ENCODE measurements at places on chromosomes 6 and 20.

GRCh38 chr6:99951016-99951805 is 42.8 kb downstream of the MCHR2 start:
- DNase-seq = no peak

DNA sequence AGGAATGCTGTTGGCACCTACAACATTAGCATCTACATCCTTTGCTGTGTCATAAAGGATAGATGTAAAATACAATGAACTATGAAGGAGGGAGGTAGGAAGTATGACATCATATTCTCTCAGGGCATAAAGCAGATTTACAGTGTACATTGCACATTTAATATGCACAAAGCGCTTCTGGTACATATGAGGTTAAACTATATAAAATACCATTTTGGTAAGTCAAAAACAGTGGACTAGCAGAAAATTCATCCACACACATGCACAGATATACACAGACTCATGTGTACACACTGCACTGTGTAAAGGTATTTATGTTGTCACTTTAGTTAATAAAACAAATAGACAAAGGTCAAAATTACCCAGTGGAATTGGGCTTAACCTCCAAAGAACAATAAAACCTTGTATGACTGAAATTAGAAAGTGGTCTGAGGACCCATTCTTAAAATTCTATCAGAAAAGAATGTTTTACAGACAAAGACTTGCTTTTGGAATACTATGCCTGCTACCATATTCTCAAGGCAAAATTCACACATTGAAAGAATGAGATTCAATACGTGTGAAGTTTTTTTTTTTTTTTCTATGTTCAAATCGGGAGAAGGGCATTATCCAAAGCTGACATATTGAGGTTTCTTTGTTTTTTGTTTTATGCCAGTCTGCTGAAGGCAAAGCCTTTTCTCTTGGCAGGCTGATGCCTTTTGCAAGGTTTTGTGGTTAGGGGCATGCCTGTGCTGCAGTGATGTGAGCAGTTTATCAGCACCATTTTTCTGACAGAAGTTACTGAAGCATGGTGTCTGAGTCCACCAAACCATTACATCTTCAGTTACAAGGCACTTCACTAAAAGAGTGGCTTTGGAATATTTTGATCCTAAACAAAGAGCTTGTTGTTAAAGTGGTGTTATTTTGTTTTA is 199.0 kb downstream of the PLCB1 start:
- no peak for DNase-seq

- no peak for DNase-seq
Measured at GRCh38 chr6:56536536-56536935, 106.2 kb downstream of the DST start.

GRCh38 chr6:123668965-123669591 is 32.3 kb upstream of the TRDN start:
- DNase-seq = no peak

DNA sequence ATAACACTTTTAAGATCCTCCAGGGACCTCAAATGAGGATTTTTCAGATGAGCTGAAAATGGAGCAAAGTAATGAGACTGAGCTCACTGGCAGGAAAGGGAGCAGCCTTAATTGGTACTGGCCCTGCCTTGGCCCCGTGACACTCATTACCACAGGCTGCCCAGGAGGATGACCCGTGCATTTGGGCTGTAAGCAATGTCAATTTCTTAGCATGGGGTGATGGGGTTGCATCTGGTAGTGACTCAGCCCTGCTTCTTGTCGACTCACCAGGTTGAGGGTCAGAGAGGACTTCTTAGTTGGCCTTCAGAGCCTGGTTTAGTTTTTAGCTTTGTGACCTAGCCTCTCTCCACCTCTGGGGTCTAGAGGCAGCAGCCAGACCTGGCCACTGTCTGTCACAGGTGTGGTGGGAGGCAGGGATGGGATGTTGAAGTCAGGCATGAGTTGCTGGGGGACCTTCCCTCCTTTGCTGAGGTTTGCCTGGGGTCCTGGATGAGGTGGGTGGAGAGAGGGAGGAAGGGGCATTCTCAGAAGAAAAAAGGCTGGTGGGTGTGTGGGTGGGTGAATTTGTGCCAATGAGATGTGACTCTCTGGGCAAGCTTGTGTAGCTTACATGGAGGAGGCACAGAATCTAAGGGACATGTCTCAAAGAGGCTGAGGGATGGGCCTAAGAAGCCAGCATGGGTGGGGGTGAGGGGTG is 25.9 kb upstream of the EPB41L1 start:
- DNase-seq = no peak

DNA sequence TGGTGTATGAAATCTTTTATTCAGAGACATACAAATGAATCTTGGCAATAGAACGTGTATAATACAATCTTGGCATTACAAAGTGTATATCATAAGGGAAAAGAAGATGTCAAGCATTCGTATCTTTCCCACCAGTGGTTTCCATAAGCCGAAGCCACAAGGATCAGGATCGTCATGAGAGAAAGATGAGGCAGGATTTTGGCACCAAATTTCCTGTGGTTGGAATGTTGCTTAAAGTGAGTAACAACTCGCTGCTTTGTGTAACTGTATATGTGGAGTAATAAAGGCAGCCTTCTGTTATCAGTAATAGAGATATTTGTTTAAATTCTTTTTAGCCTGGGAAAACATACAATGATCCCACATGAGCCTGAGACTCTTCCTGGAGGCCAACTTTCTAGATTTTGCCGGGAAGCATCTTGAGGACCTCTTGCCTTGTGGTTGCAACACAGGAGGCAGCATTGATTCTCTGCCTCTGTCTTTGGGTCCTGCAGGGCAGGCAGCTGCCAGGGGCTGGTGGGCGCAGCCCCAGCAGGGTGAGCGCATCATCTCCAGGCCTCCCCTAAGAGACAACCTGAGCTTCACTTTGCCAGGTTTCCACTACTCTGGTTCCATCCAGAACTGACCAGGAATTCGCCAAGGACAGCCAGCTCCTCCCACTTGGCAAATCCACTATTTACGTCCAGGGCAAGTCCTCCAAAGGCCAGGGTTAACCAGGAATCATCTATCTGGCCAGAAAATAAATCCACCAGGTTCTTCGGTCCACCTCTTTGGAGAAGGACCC is 230.9 kb upstream of the SULF2 start:
- DNase-seq = no peak

DNA sequence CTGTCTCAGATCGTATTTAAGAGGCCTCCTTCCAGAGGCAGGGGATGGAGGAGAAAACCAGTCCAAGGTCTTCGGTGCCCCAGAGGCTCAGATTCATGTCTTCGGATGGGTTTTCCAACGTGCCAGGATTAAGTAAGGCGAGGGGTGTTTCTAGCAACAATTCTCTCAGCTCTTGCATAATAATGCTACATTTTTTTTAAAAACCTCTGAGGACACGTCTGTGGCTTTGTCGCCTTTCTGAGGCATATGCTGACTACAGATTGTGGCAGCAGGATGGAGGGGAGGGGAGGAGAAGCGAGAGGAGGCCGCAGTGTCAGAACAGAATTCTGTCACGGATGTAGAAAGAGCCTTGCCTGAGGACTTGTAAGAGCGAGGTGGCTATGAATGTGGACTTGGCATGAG is 17.7 kb upstream of the CCDC167 start:
- DNase-seq = no peak

DNA sequence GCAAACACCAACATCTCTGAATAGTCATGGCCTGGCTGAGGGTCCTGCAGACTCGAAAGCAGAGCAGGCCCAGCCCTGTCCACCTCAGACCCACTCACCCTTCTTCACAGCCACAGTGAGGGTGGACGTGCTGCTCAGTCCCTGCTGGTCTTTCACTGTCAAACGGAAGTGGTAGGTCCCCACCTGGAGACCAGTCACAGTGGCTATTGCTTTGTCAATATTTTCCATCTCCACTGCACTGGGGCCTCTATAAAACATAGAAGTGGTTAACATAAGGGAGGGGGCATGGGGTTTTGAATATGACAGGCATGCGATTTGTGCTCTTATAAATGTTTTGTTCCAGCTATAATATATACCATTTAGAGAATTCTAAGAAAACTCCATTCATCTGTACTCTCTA is 73.9 kb downstream of the ALDH5A1 start:
- no peak for DNase-seq
